ENCODE measurements at places on chromosomes 6 and 20. TPM values are rescaled to one million over a fixed set of nuclear protein-coding genes. Genes with fewer than 3 reads are reported as not detected.

CTCFL gene
- polyA plus RNA-seq = 3.0 TPM

- no peak for DNase-seq
These were observed 5.2 kb downstream of the C20orf204 start for GRCh38 chr20:64041040-64041780.

GRCh38 chr6:170433163-170434116 is 119.7 kb downstream of the PSMB1 start:
- no peak for DNase-seq

- no peak for DNase-seq
These were observed 198.6 kb downstream of the MMUT start for GRCh38 chr6:49264496-49264895.

GRCh38 chr6:108127826-108128225 is 38.0 kb upstream of the NR2E1 start:
- DNase-seq = no peak

- DNase-seq = no peak
These were observed 20.2 kb downstream of the STAU1 start for GRCh38 chr20:49167811-49168507.

DNA sequence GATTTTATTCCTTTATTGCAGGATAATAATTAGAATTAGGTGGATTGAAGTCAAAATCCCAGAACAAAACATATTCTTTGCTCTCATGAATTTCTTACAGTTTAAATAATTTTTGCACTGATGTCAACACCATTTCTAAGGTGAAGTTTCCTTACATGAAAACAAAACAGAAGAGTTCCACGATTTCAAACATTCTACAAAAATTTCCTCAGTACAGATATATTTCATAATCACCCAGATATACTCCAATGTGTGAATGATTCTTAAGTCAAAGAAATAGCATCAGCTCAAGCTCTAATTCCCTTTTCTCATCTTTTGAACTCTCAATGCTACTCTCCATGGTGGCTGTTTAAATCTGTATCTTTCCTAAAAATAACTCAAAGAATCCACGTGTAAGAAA is 39.5 kb upstream of the THBS2 start:
- DNase-seq = no peak

DNA sequence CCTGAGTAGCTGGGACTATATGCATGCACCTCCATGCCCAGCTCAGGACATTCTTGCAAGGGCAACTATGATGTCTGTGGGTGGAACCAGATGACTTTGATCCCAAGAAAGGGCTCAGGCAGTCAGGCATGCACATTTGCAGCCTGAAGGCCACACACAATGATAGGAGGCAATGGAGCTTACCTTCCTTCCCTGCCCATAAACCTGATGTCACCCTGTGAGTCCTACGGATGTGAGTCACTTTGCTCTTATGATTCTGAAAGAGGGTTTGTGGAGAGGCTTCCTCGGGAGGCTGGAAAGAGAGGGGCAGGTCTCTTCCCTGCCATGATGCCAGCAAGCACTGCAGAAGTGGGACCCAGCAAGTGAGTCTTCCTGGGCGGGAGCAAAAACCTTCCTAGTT is 202.4 kb downstream of the LY86 start:
- no peak for DNase-seq

DNA sequence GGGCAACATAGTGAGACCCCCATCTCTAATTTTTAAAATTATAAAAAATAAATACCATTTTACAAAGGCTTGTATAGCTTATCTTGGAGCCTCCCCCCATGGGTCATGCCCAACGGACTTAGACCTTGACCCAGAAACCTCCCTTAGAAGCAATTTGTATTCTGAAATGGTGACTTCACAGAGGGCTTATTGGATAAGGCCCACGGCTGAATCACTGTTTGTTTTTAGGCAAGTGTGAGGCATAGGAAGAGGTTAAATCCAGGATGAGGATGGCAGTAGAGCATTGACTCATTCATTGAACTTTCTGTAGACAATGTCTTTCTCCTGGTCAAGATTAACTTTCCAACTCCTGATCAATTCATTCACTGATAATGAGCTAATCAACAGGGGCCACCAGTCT is 6.2 kb upstream of the SNAI1 start:
- no peak for DNase-seq

DNA sequence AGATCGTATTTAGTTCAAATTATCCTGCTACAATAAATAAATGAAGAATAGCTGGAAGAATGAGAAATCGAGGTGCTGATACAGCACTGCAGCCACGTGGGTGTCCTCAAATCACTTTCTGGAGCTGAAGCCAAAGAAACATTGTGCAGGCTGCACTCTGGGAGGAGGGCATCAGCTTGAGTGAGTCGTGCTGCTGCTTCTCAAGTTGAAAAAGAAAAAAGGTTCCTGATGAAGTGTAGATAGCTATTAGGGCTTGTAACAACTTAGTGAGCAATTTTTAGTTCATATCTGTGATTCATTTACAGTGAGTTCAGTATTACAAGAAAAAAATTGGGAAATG is 40.5 kb downstream of the DSE start:
- DNase-seq = no peak

DNA sequence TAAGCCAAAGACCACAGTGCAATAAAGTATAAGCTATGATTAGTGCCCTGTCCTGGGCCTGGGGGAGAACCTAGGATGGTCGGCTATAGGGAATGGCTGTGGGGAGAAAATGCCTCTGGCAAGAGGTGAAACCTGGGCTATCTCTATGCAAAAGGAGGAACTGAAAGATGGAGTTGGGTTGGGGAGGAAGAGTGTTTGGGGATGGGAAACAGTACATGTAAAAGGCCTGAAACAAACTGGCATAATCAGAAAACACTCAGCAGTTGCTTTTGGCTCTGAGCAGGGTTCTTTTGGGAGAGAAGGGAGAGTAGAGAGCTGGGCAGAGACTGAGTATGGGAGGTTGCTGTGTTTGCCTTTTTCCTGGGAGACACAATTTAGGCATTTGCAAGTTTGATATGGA is 31.9 kb upstream of the FUCA2 start:
- no peak for DNase-seq

DNA sequence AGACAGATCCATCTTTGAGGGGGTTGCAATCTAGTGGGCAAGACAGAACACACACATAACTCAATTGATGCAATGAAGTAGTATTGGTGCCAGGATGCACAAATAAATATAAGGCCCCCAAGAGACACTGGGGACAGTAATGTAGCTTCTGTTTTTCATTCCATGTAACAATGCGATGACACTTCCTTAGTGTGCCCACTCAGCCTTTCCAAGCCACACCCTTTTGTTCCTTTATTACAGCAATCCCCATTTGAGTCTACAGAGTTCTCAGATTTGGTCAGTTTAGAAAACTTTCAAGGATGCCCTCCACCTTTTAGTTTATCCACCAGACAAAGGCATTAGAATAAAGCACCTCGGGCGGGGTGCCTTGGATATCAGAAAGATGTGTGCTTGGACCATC is 15.5 kb downstream of the TGM3 start:
- no peak for DNase-seq

- no peak for DNase-seq
These were observed 27.2 kb downstream of the BRPF3 start for GRCh38 chr6:36223706-36224105.

MDFI gene
- polyA plus RNA-seq = 30.6 TPM

FOXF2 gene
- 0.14 TPM for polyA plus RNA-seq

DNA sequence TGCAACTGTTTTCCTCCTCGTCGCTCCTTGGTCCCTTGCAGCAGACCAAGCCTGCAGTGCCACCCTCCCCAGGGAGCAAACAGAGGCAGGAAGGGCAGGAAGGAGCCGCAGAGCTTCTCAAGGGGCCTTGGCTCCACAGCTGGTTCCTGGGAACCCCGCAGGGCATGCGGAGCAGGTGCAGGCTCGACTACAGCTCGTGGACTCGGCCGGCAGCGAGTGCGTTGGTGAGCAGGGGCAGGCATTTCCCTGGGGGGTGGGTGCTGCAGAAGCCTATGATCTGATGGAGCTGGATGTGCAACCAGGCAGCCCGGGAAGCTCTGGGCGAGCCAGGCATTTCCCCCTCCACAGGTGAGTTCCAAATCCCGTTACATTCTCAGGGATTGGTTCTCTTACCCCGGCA is 37.1 kb downstream of the FRMD1 start:
- no peak for DNase-seq

DNA sequence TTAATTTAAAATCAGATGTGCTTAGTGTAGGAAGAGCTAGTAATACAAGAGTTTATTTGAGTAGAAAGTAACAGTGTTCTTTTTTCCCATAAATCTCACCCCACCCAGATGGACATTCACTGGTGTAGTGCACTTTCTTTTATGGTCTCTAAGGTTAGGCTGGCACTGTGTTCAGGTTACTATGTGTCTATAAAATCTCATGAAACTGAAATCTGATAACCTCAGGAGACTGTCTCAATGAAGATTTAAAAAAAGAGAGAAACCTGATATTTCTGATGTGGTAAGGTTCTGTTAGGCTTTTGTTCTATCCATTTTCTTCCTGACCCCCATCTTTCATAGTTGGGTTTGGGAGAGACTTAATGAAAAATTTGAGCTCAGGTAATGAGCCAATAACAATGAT is 101.2 kb upstream of the CLVS2 start:
- no peak for DNase-seq

DNA sequence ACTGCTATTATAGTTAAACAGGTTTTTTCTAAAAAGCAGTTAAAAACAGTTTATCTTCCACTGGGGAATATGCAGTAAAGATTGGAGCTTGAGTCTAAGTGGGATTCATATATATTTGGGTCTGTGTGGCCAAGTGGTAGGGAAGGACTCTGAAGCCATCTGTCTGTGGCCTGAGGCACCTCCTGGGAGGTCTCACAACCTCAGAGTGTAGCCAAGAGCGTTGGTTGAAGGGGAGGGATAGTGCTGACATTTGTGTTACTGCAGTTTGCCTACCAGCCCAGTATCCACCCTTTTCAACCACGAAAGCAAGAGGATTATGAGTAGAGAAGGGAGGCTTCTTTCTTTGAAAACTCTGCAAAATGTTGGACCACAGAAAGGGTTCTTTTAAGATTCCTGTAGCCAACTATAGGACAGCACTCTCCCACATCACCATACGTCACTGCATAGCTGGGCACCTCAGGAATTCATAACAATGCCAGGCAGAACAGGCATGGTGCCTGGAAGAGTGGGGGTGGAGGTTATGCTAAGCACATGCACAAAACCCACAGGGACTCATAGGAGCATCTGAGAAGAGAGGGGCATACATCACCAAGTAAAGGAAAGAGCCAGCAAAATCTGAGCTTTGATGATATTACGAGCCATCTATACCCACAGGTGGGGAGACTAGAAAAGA is 90.5 kb upstream of the HEY2 start:
- no peak for DNase-seq

DNA sequence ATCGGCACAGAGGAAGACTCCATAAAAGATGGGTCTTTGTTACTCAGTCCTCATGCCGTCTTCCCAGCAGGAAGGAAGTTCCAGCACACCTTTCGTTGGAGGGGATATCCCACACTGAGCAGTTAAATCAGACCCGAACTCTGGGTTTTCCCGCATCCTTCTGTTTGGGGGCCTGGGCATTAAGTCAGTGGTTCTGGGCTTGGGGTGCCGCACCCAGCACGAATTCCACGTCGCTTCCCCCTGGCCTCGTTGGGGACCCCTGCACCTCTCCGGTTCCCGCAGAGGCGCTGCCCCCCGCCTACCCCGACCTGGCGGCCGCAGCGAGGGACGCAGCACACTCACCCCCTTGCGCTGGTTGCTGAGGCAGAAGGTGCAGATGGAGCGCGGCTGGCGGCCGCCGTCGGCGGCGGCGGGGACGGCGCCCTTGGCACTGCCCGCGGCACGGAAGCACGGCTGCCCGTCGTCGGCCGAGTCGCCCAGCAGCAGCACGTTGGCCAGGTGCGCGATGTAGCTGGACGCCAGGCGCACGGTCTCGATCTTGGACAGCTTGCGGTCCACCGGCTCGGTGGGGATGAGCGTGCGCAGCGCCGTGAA is 641 bp downstream of the TCF15 start:
- DNase-seq = no peak

GRCh38 chr6:95740157-95740556 is 162.8 kb downstream of the MANEA start:
- no peak for DNase-seq

DNA sequence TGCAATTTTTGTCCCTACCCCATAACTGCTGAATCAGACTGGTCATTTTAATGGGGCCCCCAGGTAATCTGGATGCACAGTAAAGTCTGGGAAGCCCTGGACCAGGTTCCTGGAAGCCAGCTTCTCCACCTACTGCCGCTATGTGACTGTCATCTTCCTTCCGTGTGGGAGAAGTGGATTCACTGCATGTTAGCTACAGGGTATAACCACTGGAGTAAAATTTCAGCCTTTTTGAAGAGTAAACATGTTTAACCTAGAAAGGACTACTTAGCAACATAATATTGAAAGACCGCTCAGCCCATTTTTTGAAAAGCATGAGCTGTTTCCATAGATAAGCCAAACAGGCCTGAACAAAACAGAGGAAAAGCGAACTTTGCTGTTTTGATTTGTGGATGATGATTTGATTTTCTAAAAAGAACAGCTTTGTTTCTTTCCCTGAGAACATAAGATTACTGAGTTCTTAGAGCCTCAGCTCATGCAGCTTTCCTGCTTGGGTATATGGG is 208.1 kb downstream of the PLCB4 start:
- DNase-seq = no peak

HLA-DOB gene
- 0.10 TPM for polyA plus RNA-seq

DNA sequence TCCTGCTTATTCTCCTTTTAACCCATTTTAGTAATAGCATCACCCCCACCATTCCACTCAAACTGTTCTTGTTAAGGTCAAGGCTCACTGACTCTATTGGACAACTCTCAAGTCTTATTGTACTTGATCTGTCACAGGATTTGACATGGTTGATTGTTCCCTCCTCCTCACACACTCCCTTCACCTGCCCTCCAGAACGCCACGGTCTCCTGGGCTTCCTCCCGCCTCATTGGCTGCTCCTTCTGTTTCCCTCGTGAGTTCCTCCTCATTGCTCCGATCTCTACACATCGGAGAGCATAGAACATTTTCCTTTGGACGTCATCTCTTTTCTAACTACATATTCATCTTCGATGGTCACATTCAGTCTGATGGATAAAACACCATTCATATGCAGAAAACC is 55.1 kb downstream of the STMND1 start:
- DNase-seq = no peak

GCNT2 gene
- polyA plus RNA-seq = 14.4 TPM

FLRT3 gene
- polyA plus RNA-seq = 178 TPM

GRCh38 chr6:121040831-121041230 is 293.4 kb downstream of the TBC1D32 start:
- DNase-seq = no peak

GRCh38 chr6:149939909-149940671 is 1.7 kb upstream of the ULBP2 start:
- DNase-seq = no peak

GRCh38 chr20:61951695-61952533 is 113.8 kb downstream of the TAF4 start:
- peak; percentile 80 for DNase-seq

SNAP91 gene
- polyA plus RNA-seq = 0.86 TPM

ADGRF1 gene
- polyA plus RNA-seq = 36.5 TPM

SUMO4 gene
- polyA plus RNA-seq = 0.62 TPM

GRCh38 chr6:103367212-103367611 is 1492.5 kb downstream of the HACE1 start:
- peak; percentile 30 for DNase-seq
